ENCODE measurements at places on chromosomes 2 and 18.

GRCh38 chr2:46530639-46531038 is 51.3 kb downstream of the TMEM247 start:
- no peak for DNase-seq

GRCh38 chr2:85929096-85930050 is 40.6 kb upstream of the ST3GAL5 start:
- no peak for DNase-seq

DNA sequence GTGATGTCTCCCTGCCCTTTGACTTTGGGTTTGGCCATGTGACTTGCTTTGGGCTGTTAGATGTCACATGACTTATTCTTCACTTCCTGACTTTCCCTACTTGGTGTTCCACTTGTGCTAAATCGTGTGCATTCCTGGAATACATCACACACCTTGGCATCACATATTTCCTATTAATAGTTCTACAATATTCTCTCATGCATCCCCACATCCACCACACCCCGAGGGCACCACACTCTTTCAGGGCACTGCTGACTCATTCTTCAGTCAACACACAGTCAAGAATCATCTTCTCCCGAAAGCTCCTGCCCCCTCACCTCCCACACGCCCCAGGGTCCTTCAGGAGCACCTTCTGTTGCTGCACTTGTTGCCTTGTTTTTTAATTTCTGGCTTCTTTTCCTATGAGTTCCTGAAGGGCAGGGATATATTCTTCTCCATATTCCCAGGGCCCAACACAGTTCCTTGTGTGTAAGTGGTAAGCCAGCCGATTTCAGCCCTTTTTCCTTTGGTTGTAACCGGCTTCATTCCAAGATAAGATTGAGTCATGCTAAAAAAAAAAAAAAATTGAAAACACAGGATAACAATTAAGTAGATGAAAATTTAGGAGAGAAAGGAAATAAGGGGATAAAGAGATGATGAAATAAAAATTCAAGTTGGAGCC is 341.4 kb downstream of the SLC4A3 start:
- DNase-seq, result no peak

GRCh38 chr2:150339282-150339681 is 148.2 kb downstream of the RND3 start:
- DNase-seq, result no peak
